ENCODE measurements at places on chromosomes 6 and 20.
A peak's percentile ranks its signal among the peaks of the same experiment; 100 is the strongest.

DNA sequence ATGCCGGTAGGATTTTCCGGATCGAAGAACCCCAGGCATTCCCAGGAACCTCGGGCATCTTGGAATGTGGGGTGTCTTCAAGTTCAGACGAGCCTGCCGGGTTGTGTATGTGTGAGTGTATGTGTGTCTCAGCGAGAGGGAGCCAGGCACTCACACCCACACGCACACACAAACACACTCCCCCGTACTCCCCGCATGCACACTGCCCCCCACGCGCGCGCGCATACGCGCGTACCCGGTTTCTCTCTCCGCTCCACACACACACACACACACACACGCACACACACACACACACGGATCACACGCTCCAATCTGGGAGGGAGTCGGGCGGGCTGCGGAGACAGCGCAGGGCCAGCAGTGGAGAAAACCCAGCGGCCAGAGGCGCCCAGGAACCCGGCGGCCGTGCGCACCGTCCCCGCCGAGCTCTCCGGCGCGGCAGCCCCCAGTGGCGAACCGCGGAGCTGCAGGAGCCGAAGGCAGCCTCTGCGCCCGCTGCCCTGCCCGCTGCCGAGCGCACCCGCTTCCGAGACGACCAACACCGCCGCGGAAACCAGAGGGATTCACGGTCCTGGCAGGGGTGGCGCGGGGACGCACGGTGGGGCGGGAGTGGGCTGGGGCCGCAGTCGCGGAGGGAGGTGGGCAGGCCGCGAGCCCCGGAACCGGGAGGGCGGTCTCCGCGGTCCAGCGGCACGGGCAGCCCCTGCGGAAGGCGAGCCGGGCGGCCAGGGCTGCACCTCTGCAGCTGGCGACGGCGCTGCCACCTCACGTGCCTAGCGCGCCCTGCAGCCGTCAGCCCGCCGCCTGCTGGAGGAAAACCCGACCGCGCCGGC is at the start of gene LRFN2:
Gene LRFN2, minus strand, starts transcription at position 125 of the 830 bp plus-strand sequence.
- DNase-seq: peak; percentile 43

DNA sequence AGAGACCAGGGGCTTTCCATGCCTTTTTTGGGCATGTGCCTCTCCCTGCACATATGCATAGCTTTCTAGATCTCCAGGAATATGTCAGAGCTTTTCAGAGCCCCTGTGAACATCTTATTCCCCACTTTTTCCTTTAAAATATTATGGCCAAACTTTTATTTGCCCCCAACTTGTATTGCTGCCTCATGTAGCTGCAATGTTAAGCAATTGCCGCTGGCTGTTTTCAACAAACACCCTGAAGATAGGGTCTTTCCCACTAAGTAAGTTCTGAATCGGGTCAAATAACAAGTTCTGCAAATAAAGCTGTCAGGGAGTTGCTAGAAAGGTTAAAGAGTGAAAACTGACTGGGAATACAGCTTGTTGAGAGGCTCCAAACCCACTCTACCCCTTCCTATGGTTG is 42.3 kb downstream of the EBF4 start:
- no peak for DNase-seq

DNA sequence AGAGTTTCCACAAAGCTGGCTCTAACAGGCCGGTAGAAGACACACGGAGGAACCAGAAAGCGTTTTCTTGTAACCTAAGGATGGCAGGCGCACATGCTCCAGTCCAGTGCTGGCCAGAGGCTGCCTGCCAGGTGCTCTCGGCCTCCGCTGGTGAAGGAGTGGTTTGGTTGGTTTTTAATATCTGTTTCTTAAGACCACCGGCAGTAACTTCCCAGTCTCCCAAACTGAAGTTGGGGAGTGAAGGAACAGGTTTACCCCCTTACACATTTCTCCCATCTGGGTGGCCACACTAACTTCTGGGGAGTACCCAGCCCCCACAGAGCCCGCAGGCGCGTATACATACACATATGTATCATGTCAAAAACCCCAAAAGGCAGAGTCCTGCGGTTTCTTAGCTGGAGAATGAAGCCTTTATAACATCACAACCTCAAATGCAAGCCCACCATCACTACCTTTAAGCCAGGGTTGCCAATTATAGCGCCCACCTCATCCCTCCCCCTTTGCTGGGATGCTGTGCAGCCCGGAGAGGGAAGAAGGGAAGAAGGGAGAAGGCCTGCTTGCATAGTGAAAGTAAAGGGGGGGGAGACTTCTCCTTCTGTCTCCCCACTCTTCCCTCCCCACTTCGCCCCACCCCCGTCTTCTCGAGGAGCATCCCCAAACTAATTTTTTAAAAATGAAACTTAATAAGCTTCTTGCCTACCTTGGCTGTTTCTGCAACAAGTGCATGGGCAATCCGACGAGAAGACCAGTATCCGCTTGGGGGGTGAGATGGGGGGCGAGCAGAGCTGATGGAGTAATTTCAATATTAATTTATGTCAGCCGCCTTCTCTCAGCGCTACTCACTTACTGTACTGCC is 1.0 kb downstream of the TRERF1 start:
- no peak for DNase-seq

GRCh38 chr6:148617530-148617929 is 129.3 kb upstream of the UST start:
- DNase-seq: no peak

GRCh38 chr6:148086386-148086785 is 256.3 kb upstream of the SASH1 start:
- DNase-seq: no peak

DNA sequence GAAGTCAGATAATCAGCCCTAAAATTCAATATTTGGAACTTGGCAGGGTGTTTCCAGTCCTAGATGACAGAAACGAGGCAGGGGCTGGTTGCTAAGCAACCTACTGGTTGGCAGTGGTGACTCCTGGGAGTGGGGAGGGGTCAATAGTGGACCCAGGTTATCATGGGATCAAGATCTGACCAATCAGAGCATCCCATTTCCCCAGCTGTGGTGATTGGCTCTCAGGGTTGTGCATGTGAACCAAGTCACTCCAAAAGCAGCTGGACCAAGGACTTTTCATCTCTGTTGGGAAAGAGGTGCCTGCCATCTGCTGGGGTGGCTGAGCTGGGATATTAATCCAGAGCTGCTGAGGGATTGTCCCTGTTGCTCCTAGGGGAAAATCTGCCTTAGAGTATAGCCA is 253.4 kb downstream of the PREX1 start:
- no peak for DNase-seq

GRCh38 chr20:17223553-17223952 is 3.3 kb upstream of the PCSK2 start:
- no peak for DNase-seq

- DNase-seq: no peak
Observed at GRCh38 chr6:154232013-154232910, 124.3 kb downstream of the IPCEF1 start.

- DNase-seq: no peak
Observed at GRCh38 chr6:141957271-141957670, 175.5 kb upstream of the GJE1 start.

- no peak for DNase-seq
Observed at GRCh38 chr6:125164696-125165095, 11.1 kb downstream of the TPD52L1 start.

- DNase-seq: no peak
Observed at GRCh38 chr6:5828296-5828695, 178.4 kb downstream of the NRN1 start.

- no peak for DNase-seq
Observed at GRCh38 chr20:18728165-18728869, 85.3 kb upstream of the SCP2D1 start.

GRCh38 chr6:14365393-14365792 is 247.8 kb downstream of the CD83 start:
- no peak for DNase-seq

- no peak for DNase-seq
Observed at GRCh38 chr20:49646126-49646525, 67.6 kb downstream of the B4GALT5 start.

All from SHP77 treated with DMSO at 0.1 percent for 48 hours (cell line).